ENCODE measurements at places on chromosomes 3 and 15.

DNA sequence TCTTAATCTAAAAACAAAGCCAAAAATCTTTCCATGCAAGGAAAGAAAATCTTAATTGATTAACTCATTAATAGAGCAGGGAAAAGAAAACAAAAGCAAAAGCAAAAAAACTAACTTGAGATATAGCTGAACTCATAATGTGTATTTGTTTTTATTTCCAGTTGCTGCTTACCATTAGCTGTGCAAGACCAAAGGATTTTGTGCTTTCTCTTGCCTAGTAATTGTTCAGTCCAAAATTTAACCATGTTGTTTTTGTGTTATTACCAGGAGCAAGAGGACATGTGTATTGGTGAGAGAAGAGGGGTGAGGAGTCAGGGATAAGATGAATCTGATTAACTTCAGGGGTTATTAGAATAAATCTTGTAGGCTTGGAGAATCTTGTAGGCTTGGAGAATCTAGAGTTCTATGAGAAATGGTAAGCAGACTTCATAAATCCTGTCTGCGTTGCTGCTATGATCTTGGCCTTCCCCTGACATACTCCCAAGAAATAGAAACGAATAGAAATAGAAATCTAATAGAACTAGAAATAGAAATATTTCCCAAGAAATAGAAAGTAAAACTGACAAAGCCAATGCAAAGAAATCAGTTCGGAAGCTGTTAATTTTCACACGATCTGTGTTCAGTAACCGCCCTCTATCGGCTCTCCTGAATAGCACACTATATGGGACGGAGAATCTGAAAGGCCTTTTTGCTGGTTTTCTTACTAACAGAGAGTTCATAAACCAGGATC, 72.6 kb upstream of the TNFSF10 start:
- DNase-seq: no peak

DNA sequence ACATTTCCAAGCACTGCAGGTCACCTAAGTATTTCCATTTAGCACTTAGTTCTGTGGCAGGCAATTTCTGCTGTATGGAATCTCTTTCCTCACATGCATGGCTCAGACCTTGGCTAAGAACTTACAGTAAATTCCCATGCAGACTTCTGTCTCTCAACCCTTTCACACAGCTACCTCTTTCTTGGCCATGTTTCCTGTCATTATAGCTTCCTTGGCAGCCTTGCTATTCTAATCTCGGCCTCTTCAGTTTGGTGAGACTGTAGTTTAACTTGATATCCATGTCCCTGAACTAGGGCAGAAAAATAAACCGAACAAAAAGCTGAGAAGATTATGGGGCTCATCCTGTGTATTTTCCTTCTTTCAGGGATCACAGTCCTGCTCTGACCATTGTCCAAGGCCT, 96.0 kb downstream of the SPATA16 start:
- no peak for DNase-seq

GRCh38 chr3:192844836-192845525, 72.7 kb downstream of the MB21D2 start:
- no peak for DNase-seq

DNA sequence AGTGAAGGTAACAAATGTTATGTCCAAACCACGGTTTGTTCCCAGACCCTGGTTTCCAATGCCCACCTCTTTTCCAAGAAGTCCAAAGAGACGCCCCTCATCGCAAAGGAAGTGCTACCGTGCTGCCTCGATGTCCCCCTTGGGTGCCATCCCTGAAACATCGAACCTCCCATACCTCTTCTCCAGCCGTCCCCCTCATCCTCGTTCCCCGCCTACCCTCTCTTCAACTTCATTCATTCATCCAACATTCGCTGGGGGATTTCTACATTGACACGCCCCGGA, 467 bp downstream of the TIPIN start:
- no peak for DNase-seq

- DNase-seq: no peak
These were observed 287.1 kb downstream of the NAALADL2 start for GRCh38 chr3:175146258-175146657.

- DNase-seq: no peak
These were observed 23.4 kb upstream of the MAP4 start for GRCh38 chr3:48039487-48040190.

GRCh38 chr3:30437171-30437601, 169.2 kb upstream of the TGFBR2 start:
- DNase-seq: no peak

GRCh38 chr3:19334120-19334519, 185.8 kb downstream of the KCNH8 start:
- DNase-seq: no peak

GRCh38 chr15:32716915-32717425, 834 bp upstream of the GREM1 start:
- DNase-seq: no peak

GRCh38 chr15:82317091-82317489, 32.2 kb downstream of the GOLGA6L10 start:
- no peak for DNase-seq

GRCh38 chr3:84108442-84108971, 850.3 kb upstream of the CADM2 start:
- DNase-seq: no peak
